SK-N-DZ (cell line): ENCODE measurements at places on chromosomes 2 and 18.

- no peak for DNase-seq
Measured at GRCh38 chr2:172000696-172001361, 1.1 kb downstream of the METAP1D start.

DNA sequence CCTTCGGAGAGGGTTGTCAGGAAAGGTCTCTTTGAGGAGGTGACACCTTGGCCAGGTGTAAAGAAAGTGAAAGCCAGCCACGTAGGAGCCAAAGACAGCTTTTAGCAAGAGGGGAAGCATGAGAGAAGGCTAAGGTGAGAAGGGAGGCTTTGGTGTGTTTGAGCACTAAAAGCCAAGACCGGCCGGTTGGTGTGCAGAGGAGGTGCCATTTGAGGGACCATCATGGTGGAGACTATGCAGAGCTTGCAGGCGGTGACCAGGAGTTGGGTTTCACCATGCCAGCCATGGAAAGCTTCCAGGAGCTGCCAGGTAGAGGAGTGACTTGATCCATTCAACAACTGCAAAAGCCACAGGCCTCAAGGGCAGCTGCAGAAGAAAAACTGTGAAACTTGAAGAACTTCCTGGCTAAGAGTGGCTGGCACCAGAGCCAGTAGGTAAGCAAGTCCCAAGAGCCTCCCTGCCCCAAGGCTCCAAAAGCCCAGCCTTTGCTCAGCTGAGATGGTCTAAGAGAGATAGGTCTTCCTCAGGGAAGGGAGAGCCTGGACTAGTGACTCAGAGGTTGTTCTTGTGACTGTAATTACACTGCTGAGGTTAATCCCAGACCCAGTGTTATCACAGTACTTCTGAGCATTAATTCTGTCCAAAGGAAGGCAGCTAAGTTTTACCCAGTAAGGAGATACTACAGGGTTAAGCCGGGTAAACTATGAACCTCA, 319.0 kb downstream of the BCL11A start:
- DNase-seq = no peak

DNA sequence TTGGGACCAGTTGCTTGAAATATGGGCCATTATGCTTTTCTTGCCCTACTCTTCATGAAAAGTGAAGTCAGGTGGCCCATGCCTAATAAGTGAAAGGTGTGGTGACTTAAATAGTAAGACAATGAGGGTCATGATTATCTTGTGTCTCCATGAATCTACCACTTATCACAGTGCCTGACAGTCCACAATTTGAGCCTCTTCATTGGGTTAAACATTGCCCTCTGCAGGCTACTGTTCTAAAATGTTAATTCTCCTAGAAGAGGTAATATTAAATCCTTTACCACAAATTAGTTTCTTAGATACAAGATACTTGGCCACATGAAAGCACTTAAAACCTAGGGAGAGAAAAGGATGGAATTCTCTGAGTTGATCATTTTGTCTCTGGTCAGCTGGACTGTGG, 4.0 kb downstream of the EGR4 start:
- no peak for DNase-seq

GRCh38 chr2:54666634-54667265, 56.7 kb upstream of the EML6 start:
- no peak for DNase-seq

GRCh38 chr18:76875390-76876325, 53.3 kb downstream of the ZNF236 start:
- DNase-seq = peak; percentile 38

GRCh38 chr18:75083131-75083530, 125.8 kb downstream of the PTGR3 start:
- no peak for DNase-seq

DNA sequence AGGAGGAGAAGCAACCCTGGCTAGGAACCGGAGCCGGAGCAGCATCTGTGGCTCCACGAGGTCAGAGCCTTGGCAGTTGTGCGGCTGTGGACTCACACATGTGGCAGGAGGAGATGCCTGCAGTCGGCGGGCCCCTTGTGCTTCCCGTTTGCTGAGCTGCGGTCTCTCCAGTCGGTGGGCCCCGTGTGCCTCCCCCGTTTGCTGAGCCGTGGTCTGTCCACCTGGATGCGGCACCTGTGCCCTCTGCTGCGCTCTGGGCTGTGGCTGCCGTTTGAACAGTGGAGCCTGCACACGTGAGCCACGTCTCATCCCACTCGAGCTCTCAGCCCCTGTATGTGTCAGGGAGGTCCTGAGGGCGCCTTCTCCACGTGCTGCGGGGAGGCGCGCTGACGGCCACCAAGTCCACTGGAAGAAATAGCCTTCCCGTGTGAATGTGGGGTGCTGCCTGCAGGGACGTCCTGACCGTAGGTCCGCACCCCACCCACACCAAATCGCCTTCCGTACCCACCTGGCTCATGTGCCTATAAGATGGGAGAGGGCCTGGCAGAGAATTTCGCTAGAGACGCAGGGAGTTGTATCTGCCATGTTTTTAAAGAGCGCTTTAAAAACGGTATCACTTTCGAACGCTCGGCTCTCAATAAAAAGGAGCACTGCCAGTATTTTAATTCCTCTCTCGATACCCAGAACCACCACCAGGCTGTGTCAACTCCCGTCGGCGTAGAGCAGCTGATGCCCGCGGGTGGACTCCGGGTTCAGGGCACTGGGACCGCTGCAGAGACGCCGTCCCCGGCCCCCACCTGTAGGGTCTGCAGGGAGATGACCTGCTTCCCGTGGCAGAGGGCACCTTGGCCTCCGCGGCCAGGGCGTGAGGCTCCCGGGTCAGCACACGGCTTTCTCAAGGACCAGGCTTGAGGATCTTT, 117.0 kb downstream of the NFATC1 start:
- DNase-seq = no peak

DNA sequence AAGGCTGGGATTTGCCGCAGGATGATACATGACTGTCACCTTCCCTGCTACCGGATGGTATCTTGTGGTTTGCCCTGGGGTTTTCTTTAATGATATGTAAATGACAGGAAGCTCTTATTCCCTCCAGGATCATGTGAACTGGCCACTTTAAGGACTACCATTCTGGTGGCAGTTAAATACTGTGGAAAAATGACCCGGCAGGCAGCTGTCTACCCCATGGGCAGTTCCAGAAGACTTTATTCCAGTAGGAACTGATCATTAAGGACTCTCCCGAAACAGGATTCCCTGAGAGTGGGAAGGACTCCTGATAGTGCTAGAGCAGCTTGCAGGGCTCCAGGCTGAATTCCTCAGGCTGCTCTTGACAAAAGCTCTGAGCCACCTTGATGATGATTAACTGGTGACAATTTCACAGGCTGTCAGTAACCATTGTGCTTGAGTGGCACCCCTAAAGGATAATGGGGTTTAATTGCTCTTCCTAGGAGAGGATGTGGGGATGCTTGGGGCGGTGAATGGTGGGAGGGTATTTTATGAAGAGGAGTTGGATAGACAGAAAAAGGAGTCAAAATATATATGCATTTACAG, 212.0 kb downstream of the CPS1 start:
- no peak for DNase-seq

GRCh38 chr2:207073412-207073800, 92.3 kb downstream of the KLF7 start:
- no peak for DNase-seq

DNA sequence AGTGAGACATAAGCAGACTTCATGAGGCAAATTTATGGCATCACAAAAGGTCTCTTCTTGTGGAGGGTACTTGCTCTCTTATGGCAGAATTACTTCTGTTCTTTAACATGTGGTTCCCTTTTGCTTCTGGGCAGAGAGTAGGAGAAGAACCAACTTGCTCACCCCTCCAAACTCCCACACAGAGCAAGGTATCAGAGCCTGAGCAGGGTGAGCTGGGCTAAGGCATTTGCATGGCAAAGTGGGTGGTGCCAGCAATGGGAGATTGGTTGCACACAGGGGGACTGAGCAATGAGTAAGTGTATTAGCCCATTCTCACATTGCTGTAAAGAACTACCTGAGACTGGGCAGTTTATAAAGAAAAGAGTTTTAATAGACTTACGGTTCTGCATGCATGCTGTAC, 64.2 kb upstream of the ITGB6 start:
- DNase-seq = no peak

GRCh38 chr2:237977380-237977779, 10.6 kb downstream of the UBE2F start:
- DNase-seq = no peak

GRCh38 chr2:30147715-30148610, 1.2 kb downstream of the YPEL5 start:
- DNase-seq = peak; percentile 70

- DNase-seq = no peak
Measured at GRCh38 chr18:42632801-42633200, 482.7 kb downstream of the RIT2 start.

DNA sequence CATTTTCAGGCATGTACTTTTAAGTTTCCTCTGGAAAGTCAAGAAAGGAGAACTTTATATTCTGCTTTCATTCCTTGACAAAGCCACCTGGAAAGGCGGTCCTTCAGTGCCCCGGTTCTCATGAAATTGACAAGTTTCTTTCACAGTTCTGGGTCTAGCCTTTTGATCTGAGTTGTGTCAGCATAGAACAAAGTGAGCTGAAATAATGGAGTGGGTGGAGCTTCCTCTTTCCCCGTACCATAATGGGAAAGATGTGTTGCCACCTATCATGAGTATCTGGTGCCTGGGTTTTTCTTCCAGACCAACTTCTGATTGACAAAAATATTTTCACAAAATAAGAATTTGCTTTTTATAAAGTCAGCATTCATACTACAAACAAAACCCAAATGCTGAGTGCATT, 49.3 kb downstream of the PTRHD1 start:
- no peak for DNase-seq

GRCh38 chr18:11320986-11321385, 171.6 kb upstream of the PIEZO2 start:
- DNase-seq = no peak

DNA sequence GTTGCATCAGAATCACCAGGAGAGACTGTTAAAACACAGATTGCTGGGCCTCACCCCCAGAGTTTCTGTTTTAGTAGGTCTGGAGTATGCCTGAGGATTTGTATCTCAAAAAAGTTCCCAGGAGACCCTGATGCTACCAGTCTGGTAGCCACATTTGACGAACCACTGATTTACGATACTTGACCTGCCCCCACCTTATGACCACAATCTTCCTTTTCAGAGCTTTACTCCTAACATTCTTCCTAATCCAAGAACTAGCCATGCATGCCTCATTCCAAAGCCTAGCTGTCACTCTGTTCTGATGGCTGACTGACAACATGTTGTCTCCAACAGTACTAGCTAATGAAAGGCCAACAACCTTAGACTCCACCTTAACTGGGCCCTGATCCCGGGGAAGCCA, 191.4 kb downstream of the MBD2 start:
- no peak for DNase-seq

- no peak for DNase-seq
Measured at GRCh38 chr2:23301136-23301535, 83.8 kb upstream of the KLHL29 start.

DNA sequence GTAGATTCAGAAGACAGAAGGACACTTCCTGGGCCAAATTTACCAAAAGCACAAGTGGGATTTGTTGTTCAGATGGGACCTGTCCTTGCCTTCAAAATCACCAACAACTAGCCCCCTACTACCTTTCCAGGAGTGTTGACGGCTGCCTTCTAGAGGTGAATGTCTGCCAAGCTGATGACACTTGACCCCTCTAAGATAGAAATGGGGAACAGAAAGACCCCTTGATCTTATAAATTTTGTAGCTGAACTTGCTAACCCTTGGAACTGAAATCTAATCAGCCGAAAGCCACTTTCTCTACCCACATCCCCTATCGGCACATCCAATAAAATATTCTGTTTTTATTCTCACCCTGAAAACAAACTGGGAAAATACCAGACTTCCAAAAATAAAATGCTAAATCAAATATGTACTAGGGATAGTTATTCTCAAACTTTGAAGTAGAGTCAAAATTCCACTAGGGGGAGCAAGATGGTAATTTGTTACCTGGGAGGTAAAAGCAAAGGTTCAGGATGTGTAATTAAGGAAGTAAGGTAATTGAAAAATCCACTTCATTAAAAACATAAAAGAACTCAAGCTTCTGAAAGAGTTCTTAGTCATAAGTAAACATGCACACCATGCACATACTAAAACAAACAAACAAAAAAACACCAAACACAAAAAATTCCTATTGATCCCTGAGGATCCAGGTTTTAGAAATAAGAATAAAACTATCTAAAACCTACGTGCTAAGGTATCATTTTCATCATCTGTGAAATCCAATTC, 119.2 kb downstream of the ANKRD44 start:
- peak; percentile 49 for DNase-seq

- DNase-seq = no peak
Measured at GRCh38 chr2:227395556-227395955, 7.8 kb upstream of the SCYGR1 start.

- no peak for DNase-seq
Measured at GRCh38 chr18:34834897-34835296, 124.8 kb downstream of the DTNA start.

GRCh38 chr2:227351639-227352038, 26.6 kb downstream of the MFF start:
- DNase-seq = no peak

GRCh38 chr2:105780606-105781005, 35.9 kb downstream of the NCK2 start:
- DNase-seq = no peak

GRCh38 chr2:203681978-203682377, 24.5 kb upstream of the CD28 start:
- no peak for DNase-seq

DNA sequence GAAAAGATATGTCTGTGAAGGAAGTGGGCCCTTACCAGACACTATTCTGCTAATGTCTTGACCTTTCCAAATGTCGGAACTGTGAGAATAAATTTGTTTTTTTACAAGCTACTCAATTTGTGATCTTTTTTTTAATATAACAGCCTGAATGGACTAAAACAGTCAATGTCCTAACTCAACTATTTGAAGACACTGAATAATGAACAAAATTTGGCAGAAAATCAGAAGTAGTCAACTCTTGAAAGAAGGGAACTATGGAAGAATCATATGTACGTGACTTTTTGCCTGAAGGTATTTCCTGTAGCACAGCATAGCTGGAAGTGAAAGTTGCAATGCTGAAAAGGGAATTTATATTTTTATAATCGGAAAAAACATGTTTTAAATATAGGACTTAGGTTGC, 351.8 kb upstream of the TFPI start:
- no peak for DNase-seq

- DNase-seq = peak; percentile 83
Measured at GRCh38 chr2:67846370-67847070, 216.3 kb downstream of the C1D start.

GRCh38 chr2:123518367-123518766, 506.7 kb upstream of the CNTNAP5 start:
- no peak for DNase-seq

- no peak for DNase-seq
Measured at GRCh38 chr2:4020649-4021048, 317.3 kb downstream of the DCDC2C start.

GRCh38 chr2:51329512-51329911, 297.6 kb upstream of the NRXN1 start:
- no peak for DNase-seq

DNA sequence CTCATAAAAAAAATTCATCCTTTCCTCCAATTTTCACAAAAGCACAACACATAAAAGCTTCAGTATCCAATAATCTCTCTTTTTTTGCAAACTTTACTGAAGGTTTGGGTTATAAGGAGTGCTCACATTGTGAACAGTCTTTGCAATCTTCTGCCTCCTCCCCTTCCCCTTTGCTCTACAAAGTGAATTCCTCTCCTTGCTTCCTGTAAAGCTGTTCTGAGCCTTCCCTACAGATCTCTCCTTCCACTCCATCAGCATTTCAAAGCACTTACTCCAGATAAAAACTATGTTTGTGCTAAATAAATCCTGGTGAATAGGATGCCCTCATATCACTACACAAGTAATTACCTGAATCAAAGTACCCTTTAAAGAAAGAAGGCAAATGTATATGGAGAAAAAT, 4.6 kb upstream of the PDK1 start:
- no peak for DNase-seq
